ENCODE measurements at places on chromosomes 1 and 21.

DNA sequence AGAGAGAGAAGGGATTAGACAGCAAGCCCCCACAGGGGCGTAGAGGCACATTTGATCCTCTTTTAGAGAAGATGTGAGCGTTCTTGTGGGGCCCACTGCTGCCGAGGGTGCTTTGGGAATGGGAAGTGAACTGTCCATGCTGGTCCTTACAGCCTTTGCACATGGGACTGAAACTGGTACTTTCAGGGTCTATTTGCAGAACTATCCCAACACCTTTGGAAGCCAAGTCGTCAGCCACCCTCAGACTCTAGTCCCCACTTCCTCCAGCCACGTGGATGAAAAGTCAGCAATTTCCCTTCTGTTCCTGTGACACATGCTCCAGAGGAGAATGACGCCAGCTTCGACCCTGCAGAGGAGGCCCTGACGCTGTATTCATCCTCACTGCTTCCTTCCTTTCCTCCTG is 2.6 kb upstream of the RAB7B start:
- DNase-seq = no peak

DNA sequence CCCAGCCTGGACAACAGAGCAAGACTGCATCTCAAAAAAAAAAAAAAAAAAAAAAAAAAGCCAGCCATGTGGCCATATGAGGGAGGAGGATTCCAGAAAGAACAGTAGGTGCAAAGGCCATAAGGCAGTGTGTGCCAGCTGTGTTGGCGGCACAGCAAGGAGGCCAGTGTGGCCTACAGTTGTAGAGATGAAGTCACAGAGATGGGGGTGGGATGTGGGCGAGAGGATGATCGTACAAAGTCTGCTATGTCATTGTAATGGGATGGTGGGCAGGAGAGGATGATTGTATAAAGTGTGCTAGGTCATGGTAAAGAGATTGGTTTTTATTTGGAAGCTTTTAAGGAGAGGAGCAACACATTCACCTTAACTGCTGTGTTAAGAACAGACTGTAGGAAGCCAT is 9.8 kb upstream of the CR1 start:
- no peak for DNase-seq

- DNase-seq = no peak
Observed at GRCh38 chr1:33250217-33250616, 6.1 kb upstream of the ZNF362 start.

DNA sequence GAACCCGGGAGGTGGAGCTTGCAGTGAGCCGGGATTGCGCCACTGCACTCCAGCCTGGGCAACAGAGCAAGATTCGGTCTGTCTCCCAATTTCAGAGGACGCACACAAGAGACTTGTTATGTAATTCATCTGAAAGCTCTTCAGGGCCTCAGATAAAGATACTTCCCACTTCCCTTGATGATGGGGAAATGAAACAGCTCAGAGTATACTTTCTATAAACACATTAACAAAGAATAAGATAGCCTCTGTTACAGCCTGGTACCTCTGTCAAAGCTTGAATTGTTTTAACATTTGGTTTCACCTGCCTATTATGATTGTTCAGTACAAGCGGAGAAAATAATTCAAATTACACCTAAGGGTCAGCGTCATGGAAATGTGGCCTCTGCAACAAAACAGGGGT is 622.9 kb upstream of the ADGRL4 start:
- no peak for DNase-seq

DNA sequence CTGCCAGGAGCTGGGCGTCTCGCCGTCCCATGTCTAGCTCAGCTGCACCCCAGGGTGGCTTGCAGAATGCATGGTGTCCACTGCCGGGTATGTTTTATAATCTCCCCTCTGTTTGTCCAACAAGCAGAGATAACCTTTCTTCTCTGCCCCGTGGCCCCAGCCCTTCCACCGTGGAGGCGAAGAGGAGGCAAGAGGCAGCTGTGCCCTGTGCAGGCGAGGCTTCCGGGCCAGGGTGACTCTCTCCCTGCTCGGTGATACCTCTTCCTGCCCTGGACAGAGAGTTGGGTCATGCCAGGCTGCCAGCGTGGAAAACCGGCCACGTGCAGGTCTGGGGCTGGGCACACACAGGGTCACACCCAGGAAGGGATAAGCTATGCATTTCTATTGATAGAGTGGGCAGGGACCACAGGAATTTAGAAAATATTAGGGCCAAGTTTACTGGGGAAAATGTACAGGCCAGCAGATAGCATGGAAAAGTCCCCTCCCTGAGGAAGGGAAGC is at the start of gene TFF2:
Gene TFF2 (minus strand): TSS at position 68 of the 500 bp plus-strand sequence. CDS start 37 bp downstream, at position 31.
- DNase-seq = no peak

- no peak for DNase-seq
Observed at GRCh38 chr1:183880531-183881243, 75.8 kb downstream of the RGL1 start.

GRCh38 chr1:230746617-230747016 is 571 bp upstream of the CAPN9 start:
- no peak for DNase-seq

GRCh38 chr21:42062236-42063022 is 8.7 kb upstream of the UMODL1 start:
- DNase-seq = peak; percentile 58

DNA sequence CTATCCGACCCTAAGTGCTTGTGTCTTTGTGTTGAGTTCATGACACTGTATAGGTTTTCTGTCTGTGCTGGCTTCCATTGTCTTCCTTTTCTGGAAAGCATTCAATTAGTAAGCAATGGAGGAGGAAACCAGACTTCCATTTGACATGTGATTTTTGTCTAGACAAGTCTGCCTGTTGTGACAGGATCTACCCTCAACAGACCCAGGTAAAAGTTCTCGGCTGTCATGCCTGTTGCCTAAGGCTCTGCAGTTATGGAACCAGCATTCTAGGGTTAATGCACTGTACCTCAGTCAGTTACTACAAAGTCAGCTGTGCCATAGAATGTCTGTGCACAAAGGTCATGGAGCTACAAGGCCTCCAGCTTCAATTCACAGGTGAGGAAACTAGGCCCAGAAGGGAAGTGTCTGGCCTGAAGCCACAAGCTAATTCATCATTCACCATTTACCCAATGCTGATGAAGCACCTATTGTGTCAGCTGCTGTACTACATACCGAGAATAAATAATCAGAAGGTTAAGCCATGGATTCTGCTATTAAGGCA is 72.3 kb downstream of the PLPP3 start:
- DNase-seq = no peak

GRCh38 chr1:12595757-12596006 is 22.3 kb downstream of the DHRS3 start:
- no peak for DNase-seq

DNA sequence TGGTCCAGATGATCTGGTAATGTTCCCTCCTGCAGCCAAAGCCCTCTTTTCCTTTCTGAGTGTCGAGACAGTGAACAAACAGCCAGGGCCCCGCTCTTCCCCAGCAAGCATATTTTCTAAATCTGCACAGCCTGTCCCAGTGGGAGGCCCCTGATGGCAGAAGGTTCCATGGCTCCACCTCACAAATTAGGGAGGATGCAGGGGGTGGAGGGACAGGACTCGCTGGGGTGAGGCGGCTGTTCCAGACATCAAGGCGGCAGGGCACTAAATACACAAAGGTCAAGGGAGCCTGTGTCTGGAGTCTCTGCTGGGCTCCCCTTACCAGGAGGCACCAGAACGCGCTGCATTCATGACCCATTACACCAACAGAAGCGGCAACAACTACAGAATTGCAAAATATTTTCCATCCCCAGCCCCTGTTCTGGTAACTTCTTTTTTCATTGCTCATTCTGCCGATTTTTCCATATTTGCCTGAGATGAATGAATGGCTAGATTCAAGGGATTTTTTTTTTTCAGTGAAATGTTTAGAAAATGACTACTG is 27.0 kb upstream of the PRELP start:
- DNase-seq = no peak

DNA sequence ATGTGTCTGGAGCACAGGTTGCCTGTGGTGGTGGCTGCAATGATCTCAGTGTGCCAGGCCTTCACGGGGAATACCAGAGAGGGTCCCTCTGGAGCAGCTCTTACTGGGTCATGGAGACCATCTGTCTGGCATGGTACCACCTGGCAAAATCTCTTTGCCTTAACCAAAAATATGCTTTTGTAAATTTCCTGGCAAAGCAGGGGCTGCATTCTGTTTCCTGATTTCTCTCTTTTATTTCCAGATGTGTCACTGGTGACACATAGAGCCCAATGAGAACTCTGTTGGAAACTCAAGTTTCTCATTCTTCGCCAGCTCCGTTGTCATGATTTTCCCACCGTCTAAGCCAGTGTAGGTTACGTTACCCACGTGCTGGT is 136.5 kb downstream of the FGGY start:
- DNase-seq = no peak

DNA sequence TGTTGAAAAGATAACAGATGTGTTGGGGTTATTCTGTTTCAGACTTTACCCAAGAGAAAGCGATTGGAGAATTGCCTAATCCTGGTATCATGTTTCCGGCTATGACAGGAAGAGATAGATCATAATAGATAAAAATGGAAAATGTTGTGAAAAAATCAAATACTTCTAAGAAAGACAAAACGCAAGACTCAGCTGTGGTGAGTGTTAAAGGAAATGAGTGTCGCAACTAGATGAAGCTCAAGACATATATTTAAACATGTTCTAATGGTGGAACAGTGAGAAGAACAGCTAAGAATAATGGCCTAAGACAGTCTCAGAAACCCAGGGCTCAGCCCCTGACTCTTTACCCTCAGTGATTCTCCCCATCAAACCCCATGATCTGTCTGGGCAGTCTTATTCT is 426.7 kb upstream of the RUNX1 start:
- DNase-seq = no peak

GRCh38 chr1:229138058-229138457 is 132.9 kb upstream of the RAB4A start:
- DNase-seq = no peak

DNA sequence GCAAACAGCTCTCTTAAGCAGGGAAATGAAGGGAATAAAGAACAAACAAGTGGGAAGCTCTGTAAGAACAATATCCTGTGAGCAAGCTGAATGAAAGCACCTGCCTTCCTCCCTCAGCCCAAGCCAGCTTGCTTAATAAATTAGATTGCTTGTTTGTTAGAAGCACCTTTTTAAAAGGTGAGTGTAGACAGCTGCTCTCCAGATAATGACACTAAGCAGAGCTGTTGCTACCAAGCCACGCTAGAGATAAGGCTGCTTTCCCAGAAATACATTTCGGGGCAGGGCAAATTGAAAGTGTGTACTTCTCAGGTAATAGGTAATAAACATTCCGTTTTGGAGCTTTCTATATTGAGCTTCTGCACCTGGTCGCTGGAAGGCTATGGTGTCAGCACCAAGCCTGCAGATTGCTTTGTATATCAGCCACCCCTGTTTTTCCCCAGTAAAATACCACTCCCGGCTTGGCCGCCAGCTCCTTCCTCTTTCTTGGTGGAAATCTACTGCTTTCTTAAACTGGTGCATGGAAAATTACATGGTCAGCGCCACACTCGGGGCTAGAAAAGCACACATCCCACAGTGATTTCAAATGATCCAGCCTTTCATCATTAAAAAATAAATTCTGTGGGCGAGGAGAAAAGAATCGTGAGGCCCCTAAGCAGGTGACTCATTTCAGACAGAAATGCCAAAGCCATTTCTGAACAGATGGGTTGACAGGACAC is 151.3 kb downstream of the ETS2 start:
- DNase-seq = no peak

DNA sequence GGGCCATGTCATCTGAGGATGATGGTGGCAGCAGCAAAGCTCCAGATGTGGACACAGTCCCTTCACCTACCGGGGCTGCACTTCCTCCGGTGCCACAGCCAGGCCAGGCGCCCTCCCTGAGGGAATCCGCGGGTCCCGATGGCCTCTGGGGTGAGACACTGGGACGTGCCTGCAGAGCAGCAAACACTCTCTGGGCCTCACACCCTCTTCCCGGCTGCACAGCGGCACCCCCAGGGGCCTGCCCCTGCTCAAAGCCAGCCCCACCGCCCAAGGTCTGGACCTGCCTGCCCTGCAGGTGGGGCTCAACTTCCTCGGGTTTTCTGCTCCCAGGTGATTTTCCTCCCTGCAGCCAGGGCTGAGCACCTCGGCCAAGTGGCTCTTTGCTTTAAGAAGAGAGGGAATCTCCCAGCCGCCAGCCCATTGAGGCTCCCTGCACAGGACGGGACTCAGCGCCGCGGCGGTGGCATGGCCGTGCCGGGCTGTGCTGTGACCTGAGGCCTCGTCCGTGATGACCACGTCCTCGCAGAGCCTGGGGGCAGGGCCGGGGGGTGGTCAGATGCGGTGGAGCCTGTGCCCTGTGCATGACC is 21.3 kb upstream of the COL18A1 start:
- no peak for DNase-seq

GRCh38 chr1:93735722-93736121 is 54.1 kb upstream of the BCAR3 start:
- no peak for DNase-seq

DNA sequence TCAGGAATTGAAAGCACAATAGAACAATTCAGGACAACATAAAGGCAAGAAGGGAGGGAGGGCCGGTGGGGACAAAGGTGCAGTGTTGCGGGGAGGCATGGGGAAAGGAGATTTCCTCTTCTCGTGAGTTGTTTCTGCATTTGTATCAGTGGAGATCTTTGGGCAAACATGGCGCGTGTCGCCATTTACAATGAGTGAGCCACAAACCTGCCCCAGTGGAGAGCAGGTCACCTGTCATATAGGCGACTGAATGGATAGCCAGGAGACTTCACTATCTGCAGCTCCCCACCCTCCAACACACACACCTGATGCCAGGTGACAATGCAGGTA is 87.7 kb upstream of the SLC45A1 start:
- no peak for DNase-seq

GRCh38 chr1:243596431-243597062 is 253.5 kb downstream of the AKT3 start:
- DNase-seq = no peak

DNA sequence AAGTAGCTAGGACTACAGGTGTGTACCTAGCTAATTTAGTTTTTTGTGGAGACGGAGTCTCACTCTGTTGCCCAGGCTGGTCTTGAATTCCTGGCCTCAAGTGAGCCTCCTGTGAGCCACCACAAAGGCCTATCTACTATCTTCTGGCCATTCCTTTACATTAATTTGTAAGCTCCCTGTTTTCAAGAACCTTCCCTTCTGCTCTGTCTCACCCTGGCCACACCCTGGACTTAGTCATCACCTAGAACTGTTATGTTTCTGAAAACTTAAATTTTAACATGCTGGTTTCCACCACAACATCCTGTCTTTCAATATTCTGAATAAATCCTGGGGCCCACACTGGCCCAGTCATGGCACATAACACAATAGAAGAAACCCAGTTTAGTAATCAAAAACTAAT is 4.9 kb upstream of the B4GALT3 start:
- DNase-seq = no peak

GRCh38 chr1:242189591-242189990 is 190.7 kb upstream of the MAP1LC3C start:
- DNase-seq = no peak

- no peak for DNase-seq
Observed at GRCh38 chr1:113452921-113453770, 62.8 kb downstream of the MAGI3 start.

All from stimulated activated CD8-positive, alpha-beta memory T cell treated with anti-CD3 and anti-CD28 coated beads, Interleukin-7, amount 100 ng/mL, for 1 hour (primary cell).